HFF-Myc (cell line): ENCODE measurements at places on chromosomes 2 and 18.
A peak's percentile ranks its signal among the peaks of the same experiment; 100 is the strongest.

DNA sequence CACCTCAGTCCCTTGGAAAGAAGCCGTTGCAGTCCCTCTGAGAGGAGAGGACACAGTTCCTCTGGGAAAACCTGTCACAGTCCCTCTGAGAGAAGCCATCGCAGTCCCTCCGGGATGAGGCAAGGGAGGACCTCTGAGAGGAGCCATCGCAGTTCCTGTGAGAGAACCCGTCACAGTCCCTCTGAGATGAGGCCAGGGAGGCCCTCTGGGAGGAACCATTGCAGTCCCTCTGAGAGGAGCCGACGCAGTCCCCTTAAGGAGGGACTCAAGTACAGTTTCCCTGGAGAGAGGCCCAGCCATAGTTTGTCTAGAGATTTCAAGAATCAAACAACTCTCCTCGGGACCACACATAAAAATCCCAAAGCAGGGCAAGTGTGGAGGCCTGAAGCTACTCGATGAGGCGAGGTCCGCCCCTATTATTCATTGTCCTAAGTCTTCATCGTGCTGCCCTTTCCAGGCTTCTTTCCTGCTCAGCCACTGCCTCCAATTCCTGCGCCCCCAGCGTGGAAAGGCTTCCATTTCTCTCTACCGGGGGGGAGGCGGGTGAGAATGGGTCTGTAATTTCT is 630 bp upstream of the ZNF512 start:
- DNase-seq: no peak

DNA sequence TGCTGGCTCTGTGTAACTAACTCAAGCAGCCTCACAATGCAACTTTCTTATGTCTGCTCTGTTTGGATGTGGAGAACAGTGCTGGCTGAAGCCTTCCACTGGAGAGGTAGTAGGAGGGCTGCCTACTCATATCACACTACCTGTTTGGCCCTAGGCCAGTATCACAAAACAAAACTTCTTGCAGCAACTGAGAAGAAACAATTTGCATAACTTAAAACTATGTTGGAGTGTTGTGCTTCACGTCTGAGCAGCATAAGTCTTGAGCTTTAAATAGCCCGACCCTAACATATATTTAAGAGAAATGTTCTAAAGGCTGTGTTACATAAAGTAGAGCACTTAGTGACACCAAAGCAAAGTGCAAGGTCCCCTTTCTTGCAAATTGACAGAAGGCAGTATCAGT is 204.9 kb upstream of the ACVR2A start:
- no peak for DNase-seq

GRCh38 chr2:174522553-174522952 is 35.7 kb upstream of the GPR155 start:
- DNase-seq: no peak

GRCh38 chr2:219199470-219200211 is 6.9 kb upstream of the ZFAND2B start:
- DNase-seq: no peak

DNA sequence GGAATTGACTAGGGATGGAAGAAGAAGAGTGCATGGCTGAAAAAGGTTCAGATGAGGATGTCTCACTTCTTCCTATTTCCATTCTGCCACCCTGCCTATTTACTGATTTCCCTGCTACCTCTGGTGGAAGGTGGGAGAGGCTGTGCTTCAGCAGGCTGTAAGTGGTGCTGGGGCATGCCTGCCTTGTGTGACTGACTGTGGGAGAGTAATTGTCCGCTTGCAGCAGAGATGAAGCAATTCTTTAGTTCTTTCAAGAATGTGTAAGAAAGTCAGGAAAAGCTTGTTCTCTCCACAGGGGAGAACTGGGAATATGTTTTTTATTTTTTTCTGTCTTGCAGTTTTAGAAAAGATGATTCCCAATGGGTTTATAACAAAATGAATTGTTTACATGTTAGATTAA is 72.5 kb upstream of the NYAP2 start:
- no peak for DNase-seq

DNA sequence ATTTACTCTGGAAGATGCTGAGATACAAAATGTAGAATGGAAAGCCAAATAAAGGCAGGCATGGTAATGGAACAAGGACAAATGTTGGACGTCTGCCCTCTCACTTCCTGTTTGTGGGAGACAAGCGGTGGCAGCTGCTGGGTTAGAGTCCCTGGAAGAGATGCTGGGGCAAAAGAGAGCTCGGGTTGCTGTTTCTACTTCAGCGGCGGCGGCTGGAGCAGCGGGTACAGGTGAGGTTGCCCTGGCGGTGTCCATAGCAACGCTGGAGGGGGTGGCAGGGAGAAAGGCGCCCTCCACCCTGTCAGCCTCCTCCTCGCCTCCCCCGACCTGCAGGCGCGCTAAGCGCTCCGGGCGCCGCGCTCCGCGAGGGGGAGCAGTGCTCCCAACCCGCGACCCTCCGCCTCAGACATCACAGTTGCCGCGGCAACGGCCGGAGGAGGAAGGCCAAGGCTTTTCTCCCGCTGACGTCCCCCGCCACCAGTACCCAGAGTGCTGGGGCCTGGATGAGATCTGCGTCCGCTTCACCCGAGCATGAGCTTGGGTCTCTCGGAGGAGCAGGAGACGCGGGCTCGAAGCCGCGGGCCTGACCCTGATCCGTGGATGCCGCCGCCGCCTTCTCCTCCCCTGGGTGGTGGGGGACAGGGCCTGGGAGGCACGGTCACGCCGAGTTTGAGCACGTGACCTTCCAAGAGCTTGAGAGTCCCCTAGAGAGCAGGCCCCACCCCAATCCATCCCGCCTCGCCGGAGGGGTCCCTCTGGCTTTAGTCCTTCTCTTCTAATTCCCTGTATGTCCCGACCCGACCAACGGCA is 65.6 kb downstream of the NOL4 start:
- DNase-seq: no peak

GRCh38 chr2:205166745-205167144 is 515.6 kb upstream of the NRP2 start:
- DNase-seq: peak; percentile 24

DNA sequence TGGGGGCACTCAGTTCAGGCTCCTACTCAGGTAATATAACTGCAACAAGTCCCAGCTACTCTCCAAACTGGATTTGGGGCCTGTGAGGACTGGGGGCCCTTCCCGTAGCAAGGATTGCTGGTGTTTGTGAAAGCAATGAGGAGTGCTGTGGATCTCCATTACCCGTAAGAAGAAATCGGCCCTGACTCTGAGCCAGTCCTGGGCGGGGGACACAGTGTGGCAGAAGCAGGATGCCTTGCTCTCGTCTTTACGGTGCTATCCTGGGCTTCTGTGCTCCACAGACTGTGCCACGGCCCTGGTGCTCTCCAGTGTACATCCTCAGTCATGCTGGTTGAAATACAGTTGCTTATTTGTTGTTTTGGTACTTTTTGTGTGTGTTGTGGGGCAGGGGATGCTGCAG is 172.9 kb downstream of the NDUFA10 start:
- DNase-seq: no peak

DNA sequence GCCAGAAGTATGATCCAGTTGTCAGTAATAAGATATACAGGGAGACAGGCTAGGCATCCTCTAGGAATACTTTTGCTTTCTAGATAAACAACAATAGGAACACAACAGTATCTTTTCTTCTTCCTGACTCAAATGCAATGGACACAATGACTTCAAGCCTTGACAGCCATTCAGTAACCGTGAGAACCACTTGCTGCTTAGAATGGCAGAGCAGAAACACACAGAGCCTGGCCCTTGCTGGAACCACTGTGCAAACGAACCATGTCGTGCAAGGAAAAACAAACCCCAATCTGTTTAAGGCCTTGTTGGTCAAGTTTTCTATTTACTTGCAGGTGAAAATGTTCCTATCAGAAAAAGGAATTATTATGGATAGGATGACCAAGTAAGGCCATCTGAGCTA is 18.8 kb downstream of the TRIP12 start:
- DNase-seq: no peak

GRCh38 chr18:74097803-74098202 is 49.8 kb downstream of the FBXO15 start:
- DNase-seq: no peak

DNA sequence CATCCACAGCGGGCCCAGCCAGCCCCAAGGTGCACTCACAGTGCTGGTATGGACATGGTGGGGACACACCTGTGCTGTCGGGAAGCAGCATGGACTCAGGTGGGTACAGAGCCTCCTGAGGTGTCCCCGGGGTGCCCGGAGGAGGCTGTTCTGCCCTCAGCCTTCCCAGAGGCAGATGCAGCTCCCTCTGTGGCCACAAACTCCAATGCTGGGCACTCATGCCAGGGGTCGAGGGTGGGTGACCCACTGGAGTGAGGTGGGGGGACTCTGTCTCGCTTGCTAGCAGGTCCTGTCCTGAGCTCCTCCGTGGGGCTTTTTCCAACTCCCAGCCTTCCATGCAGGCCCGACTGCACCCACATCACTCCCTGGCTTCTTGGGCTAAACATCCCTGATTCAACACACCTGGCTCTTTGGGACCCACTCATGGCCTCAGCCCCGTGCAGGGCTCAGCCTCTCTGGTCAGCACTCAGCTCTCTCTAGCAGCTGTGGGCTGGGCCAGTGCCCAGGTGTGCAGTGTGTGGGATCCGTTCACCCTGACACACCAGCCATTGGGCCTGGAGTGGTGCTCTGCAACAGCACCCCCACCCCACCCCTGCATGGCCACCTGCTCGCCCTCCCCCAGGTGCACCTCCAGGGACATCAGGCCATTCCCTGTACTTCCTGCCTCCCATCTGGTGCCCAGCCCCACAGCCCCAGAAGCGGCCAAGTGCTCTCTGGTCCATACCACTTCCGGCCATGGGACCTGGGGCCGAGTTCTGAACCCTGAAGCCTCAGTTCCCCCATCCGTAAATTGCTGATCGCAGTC is 16.0 kb downstream of the RAMP1 start:
- no peak for DNase-seq

- no peak for DNase-seq
These were observed 117.3 kb downstream of the MIB1 start for GRCh38 chr18:21857871-21858270.

- DNase-seq: no peak
These were observed 75.4 kb downstream of the NCK2 start for GRCh38 chr2:105820151-105820550.

DNA sequence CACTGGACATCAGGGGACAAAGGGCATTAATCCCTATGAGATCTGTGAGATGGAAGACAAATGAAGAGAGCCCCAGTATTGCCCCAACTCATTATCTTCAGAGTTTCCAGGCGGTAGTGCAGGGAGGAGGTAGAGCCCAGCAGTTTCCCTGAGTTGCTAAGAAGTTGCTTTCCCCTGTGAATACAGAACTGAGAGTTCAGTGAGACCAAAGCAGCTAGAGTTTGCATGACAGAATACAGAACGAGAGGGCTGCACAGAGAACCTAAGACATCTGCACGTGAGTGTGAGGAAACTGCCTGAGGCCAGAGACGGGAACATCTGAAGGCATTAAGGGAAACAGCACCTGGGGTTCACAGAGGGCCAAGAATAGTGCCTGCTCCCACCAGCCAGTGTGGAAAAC is 18.1 kb upstream of the PGAP1 start:
- no peak for DNase-seq

DNA sequence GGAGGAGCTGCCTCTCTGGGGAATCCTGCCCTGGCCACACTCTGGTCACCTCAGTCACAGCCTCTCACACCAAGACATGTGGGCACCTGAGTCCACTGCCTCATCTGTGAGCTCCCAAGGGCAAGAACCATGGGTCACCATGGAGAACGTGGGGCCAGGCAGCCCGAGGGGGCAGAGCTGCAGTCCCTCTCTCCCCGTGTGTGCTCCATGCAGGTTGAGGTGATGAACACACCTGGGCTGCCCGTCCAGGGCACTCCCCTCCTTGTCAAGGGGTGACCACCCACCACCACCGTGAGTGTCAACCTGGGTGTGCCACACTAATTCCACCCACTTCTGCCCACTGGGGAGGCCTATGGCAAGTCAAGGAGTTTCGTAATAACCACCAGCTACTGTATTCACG is 159.6 kb upstream of the RAB6C start:
- DNase-seq: no peak

GRCh38 chr2:28898048-28898447 is 3.6 kb downstream of the WDR43 start:
- no peak for DNase-seq

GRCh38 chr2:12587729-12588522 is 128.8 kb upstream of the TRIB2 start:
- DNase-seq: peak; percentile 55

GRCh38 chr2:197141702-197142473 is 168.7 kb downstream of the ANKRD44 start:
- no peak for DNase-seq

DNA sequence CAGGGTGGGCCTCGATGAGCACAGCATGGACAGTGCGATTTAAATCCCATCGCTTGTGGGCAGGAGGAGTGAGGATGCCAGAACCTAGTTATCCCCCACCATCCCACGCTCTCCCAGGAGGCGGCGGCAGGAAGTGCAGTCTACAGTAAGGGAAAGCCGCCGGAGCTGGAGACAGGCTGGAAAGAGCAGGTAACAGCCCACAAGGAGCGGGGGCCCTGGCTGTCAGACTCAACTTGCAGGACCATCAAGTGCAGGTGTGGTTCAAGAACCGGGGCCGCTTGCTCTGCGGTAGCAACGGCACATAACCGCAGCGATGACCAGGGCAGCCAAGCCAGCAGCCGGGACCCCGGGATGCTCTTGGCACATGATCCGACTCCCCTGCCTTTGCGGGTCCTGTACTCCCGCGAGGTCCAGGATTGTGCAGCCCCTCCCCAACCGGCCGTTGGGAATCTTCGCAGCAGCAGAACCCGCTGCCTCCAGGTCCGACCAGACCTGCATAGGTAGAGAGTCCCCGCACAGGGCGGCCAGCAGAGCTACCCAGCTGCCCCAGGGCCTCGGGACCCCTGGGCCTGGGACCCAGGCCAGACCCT is 82.1 kb downstream of the BIN1 start:
- DNase-seq: no peak

- DNase-seq: no peak
These were observed 81.4 kb downstream of the MTCL1 start for GRCh38 chr18:8786483-8787370.

DNA sequence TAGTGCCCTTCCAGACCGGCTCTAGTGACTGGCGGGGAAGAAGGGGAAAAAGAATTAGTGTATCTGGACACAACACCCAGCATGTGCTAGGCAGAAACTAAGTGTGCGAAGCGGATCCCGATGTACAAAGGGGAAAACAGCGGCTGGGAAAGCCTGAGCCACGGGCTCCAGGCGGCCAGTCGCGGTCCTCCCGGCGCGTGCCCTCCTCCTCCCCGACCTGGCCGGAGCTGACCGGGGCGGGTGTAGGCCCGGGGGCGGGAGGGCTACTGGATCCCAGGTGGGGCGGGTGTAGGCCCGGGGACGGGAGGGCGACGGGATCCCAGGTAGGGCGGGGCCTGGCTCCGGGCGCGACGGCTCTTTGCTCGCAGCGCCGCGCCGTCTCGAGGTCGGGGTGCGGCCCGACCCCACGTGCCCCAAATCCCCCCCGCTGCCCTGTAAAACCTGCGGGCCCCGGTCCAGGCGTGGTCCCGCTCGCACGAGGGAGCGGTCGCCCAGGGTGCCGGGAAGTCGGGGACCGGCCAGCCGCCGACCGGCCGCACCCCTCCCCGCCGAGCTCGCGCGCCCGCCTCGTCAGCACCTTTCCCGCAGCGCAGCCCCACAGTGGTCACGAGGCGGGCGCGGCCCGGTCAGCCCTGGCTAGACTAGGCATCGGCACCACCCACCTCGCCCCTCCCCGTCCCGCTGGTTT is 48.8 kb downstream of the C2orf42 start:
- DNase-seq: no peak
